CD8-positive, alpha-beta memory T cell (primary cell): ENCODE measurements at places on chromosomes 5 and 9.

DNA sequence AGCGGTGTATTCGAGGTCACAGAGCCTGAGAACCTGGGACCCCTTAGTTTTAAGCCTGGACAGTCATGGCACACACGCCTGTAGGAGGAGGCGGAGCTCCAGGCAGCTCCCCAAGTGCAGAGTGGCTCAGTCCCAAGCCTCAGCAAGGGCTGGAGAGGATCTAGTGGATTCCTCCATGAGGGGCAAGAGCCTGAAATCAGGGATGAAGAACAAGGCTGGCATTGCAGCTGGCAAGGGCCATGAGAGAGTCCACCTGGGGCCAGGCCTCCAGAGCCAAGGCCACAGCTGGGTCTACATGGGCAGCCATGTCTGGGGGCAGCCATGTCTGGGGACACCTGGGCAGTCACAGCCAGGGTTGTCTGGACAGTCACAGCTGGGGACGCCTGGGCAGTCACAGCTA lies 21.9 kb downstream of the ADAMTSL2 start:
- no peak for DNase-seq

GRCh38 chr5:72488756-72489155 lies 18.5 kb downstream of the ZNF366 start:
- DNase-seq: no peak

GRCh38 chr9:89493671-89494070 lies 4.2 kb downstream of the SEMA4D start:
- DNase-seq: no peak

DNA sequence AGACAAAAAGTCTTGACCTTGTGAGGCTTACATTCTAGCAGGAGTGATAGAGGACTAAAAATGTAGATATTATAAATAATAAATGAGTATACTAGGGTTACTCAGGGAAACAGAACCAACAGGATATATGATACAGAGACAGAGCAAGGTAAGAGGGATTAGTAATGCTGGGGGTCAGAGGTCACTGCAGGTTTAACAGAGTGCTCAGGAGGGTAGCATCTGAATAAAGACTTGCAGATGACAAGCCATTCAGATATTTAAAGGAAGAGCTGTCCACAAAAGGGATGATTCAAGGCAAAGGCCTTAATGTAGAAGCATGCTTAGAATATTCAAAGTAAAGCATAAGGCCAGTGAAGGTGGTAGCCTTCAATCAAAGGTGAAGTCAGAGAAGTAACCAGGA lies 65.6 kb upstream of the SEMA6A start:
- no peak for DNase-seq

DNA sequence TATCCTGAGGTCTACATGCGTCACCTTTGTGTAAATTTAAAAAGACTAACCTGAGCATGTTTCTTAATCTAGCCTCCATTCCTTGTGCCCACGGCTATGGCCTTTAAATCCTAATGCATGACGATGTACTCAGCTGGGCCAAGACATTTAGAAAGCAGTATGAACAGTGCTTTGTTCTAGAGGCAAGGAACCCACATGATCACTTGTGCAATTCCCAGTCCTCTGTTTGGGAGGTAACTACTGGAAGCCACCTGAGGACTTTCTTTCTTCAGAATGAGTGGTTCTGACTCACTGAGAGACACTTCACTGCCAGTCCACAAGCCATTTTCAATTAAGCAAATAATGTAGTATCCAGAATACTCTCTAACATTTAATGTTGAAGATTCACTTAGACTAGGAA lies 181.3 kb downstream of the RAB3C start:
- no peak for DNase-seq

GRCh38 chr5:97365163-97365845 lies 182.3 kb upstream of the RIOK2 start:
- DNase-seq: no peak

GRCh38 chr5:32767948-32768467 lies 56.9 kb downstream of the NPR3 start:
- DNase-seq: no peak

GRCh38 chr9:97978371-97979130 lies 4.6 kb upstream of the ANP32B start:
- no peak for DNase-seq

DNA sequence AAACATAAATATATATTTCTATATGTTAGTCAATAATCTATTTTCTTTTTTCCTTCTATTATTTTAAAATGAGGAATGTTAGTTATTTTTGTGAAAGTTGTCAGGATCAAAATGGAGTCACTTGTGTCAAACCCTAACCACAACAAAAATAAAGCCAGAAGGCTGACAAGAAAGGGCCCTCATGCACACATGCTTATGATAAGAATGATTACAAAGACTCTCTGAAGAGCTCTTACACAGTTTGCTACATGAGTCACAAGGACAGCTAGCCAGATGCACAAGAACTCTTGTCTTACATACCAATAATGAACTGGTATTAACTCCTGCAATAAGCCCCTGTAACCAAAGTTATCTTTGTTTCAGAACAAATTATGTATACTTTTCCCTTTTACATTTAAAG lies 64.7 kb downstream of the GGTA1 start:
- no peak for DNase-seq

- DNase-seq: no peak
Measured at GRCh38 chr5:13859270-13860065, 85.0 kb downstream of the DNAH5 start.

DNA sequence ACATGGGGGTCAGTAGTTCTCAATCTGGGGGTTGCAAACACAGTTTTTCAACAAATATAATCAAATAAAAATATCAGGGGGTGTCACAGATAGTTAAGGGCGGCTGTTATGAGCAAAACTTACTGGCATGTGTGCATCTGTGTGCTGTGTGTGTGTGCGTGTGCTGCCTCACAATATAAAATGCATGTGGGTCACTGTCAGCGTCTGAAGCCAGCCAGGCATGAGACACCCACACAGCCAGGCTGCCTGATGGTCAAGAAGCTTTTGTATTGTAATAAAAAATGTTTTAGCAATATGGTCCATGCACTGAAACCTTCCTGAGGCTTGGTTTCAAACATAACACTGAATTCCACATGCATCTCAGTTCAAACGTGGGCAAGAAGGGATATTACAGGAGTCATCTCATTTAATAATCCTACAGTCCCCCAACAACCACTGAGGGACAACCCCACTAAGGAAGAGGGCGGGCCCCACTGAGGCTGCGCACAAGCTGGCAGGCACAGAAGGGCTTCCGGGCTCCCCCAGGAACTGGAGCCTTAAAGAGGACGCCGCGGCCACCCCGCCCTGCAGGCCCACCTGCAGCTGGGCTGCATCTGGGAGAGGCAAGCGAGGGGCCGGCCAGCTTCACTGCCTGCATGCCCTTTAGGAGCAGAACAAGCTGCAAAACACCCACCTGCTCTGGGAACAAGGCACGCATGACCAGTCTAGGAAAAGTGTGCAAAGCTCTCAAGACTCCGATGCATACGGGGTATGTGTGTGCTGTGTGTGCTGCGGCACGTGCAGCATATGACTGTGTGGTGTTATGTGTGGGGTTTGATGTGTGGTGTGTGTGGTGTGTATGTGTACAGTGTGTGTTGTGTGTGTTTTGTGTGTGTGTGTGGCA lies 14.1 kb downstream of the SEMA4D start:
- DNase-seq: peak; percentile 68

- no peak for DNase-seq
Measured at GRCh38 chr5:69517763-69518212, 25.2 kb downstream of the OCLN start.

DNA sequence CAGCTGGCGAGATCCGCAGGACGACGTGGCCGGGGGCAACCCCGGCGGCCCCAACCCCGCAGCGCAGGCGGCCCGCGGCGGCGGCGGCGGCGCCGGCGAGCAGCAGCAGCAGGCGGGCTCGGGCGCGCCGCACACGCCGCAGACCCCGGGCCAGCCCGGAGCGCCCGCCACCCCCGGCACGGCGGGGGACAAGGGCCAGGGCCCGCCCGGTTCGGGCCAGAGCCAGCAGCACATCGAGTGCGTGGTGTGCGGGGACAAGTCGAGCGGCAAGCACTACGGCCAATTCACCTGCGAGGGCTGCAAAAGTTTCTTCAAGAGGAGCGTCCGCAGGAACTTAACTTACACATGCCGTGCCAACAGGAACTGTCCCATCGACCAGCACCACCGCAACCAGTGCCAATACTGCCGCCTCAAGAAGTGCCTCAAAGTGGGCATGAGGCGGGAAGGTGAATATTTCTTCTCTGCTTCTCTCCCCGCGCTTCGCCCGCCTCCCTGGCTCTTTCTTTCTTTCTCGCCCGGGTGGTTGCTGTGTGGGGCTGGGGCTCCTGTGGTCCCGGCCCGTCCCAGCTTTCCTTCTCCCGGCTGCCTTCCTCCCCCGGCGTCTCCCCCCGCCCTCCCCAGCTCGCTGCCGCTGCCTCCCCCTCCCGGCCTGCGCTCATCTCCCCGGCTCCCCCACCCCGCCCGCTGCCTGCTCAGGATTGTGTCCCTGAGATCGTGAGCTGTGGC lies 2.2 kb downstream of the NR2F1 start:
- no peak for DNase-seq

GRCh38 chr9:38066197-38066913 lies 2.7 kb downstream of the SHB start:
- DNase-seq: no peak

DNA sequence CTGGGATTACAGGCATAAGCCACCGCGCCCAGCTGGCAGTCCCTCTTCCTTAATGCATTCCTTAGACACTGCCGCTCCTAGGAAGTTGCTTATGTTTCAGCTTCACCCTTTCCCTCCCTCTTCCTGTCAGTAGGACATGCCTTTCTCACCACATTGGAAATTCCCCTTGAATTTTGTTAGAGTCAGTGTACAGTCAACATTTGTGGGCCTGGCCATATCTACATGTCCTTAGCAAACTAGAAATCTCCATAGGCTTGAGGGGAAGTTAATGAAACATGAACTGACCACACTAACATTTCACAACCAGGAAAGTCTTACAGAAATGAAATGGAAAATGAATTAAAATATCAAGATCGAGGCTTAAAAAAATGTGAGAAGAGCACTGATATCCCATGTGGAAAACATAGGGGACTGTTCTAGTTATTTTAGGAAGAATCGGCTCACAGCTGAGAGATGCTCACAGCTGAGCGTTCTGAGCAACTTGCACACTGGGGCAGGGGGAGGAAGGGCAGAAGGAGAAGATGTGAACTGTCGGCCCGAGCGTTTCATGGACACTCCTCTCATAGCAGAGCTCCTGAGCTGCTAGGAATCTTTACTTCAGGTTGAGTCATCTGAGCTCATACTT lies 21.1 kb upstream of the LVRN start:
- DNase-seq: no peak

DNA sequence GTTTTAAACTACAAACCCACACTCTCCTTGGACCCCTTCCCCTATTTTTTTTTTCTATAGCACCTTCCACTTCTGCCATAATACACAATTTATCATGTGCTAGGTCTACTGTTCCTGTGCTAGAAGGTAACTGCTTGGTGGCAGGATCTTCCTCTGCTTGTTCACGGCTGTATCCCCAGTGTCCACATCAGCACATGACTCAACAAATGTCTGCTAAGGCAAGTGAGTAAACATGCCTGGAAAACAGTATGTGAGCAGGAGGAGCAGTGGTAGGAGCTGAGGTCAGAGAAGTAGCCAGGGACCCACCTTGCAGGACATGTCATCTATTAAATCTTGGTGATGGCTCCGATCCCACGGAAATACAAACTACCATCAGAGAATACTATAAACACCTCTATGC lies 79.4 kb downstream of the AUH start:
- no peak for DNase-seq

GRCh38 chr5:152641970-152642805 lies 237.1 kb upstream of the NMUR2 start:
- no peak for DNase-seq

- no peak for DNase-seq
Measured at GRCh38 chr9:84339503-84339902, 1.1 kb downstream of the SLC28A3 start.

GRCh38 chr9:109789971-109790370 lies 10.0 kb downstream of the PALM2AKAP2 start:
- no peak for DNase-seq
